ENCODE measurements at places on chromosomes 16 and 17.

DNA sequence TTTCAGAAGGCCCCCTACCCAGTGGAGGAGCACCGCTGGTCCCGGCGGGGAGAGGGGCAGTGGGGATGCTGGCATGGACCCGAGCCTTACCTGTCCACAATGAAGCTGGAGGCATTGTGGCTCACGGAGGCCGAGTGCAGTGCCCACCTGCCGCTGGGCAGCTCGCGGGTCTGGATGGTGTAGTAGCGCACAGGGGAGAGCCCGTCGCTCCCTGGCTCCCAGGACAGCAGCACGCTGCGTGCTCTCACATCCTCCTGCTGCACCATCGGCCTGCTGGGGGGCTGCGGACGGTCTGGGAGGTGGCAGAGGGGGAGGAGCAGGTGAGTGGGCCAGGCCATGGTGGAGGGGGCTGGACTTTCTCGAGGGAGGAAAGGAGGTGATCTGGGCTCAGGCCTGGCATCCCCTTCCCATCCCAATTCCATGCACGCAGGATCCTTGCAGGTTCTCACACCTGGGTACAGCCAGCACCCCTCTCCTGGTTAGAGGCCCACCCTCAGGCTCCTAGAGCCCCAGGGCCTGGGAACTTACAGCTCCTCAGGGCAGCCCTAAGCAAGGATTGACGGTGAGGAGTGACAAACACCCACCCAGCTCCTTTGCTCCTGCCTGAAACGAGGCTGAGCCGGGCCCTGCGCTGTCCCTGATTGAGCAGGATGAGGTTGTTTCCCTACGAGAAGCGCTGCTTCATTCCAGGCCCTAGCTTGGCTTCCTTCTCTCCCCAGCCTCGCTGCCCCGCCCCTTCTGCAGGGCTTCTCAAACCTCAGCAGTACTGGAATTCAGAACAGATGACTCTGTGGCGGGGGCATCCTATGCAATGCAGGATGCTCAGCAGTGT, 76.2 kb upstream of the CDC42EP4 start:
- DNase-seq = no peak

DNA sequence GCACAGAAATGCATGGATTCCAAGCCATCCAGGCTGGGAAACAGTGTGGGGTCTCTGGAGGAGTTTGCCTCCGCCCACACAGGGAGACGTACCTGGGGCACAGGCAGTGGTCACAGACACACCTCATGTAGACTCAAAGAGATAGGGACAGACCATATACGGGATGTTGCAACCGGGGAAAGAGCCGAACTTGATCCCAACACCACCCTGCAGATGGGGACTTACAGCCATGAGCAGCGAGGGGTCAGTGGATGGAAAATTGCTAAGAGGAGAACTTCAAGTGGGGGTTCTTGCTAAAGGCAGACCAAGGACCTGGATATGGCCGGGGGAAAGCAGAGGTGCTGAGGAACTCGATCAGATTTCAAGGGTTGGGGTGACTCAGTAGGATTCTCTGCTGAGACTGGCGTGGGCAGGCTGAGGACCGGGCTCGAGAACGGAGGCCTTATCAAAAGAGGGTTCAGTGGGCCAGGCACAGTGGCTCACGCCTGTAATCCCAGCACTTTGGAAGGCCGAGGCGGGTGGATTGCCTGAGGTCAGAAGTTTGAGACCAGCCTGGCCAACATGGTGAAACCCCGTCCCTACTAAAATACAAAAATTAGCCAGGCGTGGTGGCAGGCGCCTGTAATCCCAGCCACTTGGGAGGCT, 12.0 kb upstream of the DNAH17 start:
- no peak for DNase-seq

DNA sequence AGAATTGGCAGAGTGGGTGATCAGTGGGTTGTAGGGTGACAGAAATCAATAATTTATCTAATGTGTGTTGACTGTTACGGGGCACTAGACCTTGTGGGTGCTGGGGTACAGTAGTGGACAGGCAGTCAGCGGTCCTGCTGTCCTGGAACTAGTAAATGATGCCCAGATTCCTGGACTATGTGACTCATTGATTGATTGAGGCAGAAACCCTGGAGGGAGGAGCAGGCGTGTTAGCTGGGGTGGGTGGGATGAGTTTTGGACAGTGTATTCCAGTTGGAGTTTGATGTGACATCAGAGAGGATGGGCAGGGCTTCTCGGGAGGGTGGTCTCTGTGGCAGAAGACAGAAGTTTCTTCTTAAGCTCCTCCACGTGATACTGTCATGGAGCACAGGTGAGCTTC, 24.4 kb downstream of the PRMT7 start:
- no peak for DNase-seq

DNA sequence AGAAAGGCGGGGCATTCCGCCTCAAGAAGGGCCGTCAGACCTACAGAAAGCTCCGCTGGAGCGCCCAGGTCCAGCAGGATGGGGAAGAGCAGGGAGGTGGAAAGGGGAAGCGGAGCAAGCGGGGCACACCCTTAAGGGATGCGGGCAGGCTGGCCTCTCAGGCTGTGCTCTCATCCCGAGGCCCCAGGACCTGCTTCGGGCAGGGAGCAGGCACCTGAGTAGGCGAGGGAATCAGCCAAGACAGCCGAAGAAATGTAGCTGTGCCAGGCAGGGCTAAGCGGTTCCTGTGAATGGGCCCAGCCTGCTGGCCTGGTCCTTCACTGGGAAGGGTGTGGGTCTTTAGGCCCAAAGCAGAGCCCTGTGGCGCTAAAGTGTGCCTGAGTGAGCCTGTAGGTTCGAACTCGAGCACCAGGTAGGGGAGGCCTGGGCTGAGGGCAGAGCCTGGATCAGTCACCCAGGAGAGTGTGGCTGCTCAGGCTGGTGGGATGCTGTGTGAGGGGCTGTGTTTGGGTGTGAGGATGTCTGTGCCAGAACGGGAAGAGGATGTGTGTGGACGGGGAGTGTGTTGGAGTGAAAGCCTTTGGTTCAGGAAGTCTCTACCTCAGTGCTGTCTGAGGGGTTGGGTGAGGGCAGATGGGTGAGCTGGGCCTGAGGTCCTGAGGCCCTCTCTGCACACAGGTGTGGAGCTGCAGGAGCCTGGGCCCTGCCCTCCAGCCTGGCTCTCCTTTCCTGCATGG, 3.3 kb downstream of the TBX4 start:
- no peak for DNase-seq

GRCh38 chr17:59423137-59423724, 91.8 kb downstream of the YPEL2 start:
- DNase-seq = no peak

- no peak for DNase-seq
These were observed 12.0 kb downstream of the ARHGEF15 start for GRCh38 chr17:8322061-8322460.

GRCh38 chr16:30551781-30552180, 6.4 kb downstream of the ZNF764 start:
- no peak for DNase-seq
